ENCODE measurements at places on chromosomes 5 and 9.

DNA sequence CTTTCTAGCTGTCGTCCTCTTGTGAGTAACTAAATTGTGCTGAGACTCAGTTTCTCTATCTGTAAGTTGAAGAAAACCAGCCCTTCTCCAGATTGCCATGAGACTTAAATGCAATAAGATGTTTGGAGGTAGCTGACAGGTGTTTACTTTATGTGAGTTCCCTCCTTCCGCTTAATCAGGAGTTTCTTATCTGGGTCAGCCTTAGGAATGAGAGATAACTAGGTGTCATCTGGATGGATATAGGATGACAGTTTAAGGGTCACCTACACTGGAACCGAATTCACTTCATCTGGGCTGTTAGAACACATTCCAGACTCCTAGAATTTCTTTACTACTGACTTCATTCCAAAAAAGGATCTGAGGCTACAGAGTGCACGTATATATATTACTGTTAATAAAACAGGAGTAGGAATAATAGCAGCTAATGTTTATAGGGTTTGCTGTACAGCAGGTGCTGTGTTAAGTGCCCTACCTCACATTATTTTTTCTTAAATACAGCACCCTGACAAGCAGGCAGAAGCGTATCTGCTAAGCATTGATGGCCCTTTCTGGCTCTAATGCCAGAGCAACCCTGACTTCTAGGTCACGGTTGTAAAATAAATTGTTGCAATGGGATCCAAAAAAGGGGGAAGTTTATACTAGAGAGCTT, 30.0 kb upstream of the CPEB4 start:
- DNase-seq, result no peak

- no peak for DNase-seq
These were observed 91.8 kb upstream of the DAPK1 start for GRCh38 chr9:87405677-87406542.

- DNase-seq, result no peak
These were observed 215.7 kb downstream of the SEMA6A start for GRCh38 chr5:116358911-116359418.

DNA sequence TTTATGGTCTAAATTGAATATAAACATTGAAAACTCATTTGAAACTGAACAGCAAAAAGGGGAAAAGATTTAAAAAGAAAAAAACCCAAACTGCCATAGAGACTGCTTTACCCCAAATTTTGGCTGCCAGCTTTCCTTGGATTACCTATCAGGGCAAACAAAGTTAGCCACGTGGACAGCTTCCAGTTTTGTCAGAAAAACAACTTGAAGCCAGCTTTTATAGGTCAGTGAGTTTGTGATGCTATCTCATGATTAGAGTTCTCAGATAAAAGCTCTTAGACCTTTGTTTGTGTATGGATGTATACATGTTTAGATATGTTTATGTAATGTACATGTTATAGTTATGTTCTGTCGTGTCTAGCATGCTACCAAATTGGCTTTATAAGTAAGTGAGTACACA, 16.1 kb downstream of the FBP2 start:
- DNase-seq, result no peak

Measured in activated naive CD4-positive, alpha-beta T cell (primary cell).